Thyroid gland (tissue), 4 donors: ENCODE measurements at places on chromosomes 1 and 21. TPM values are rescaled to one million over a fixed set of nuclear protein-coding genes. Genes with fewer than 3 reads are reported as not detected.

DNA sequence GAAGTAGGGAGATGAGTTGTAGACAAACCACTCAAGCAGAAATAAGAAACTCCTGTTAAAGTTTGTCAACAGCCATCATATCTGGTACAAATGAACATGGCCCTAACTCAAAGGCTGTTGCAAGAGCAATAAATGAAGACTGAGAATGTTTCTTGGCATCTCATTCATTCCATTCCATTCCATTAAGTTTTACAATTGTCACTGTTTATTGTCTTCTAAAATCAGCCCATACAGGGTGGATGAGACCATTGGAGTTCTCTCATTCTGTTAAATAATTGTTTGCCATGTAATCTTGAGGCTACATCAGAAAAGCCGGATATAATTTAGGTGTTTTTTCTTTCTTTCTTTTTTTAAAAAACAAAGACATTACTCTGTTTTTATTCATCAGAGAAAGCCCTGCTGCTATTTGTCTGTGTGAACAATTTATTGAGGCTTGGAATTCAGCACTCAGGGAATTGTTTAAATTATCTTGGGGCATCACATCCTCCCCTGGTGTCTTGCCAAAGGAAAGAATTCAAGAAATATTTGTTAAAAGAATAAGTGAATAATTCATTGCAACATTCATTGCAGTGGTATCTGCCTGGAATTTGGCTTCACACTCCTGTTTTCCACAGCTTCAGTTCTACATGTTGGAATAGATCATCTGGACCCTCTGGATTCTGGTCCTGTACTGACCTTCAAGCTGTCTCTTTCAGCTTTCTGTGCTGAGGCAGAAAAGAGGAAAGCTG, 604.5 kb downstream of the PLPP3 start:
- DNase-seq: no peak
- no peaks in the 10 kb centered on the region for H3K36me3 ChIP-seq
- H3K4me3 ChIP-seq: no peak overlapping the region
- H3K27ac ChIP-seq: no peak overlapping the region
- H3K4me1 ChIP-seq: no peaks in the 10 kb centered on the region

GRCh38 chr1:217369271-217369981, 261.5 kb downstream of the GPATCH2 start:
- DNase-seq: no peak
- no peak overlapping the region for H3K4me3 ChIP-seq
- no peaks in the 10 kb centered on the region for H3K4me1 ChIP-seq
- no peak overlapping the region for H3K27ac ChIP-seq

- H3K27me3 ChIP-seq: no peaks in the 10 kb centered on the region
- H3K4me1 ChIP-seq: peaks cover 7% of the 10 kb centered on the region
- no peak overlapping the region for H3K4me3 ChIP-seq
- DNase-seq: no peak
- H3K27ac ChIP-seq: no peak overlapping the region
Measured at GRCh38 chr1:19363536-19364152, 51.5 kb downstream of the SLC66A1 start.

GRCh38 chr1:13792419-13792818, 92.4 kb downstream of the PRDM2 start:
- H3K27ac ChIP-seq: no peak overlapping the region
- H3K4me3 ChIP-seq: no peak overlapping the region
- no peaks in the 10 kb centered on the region for H3K36me3 ChIP-seq
- H3K4me1 ChIP-seq: peaks cover 8% of the 10 kb centered on the region
- DNase-seq: no peak

DNA sequence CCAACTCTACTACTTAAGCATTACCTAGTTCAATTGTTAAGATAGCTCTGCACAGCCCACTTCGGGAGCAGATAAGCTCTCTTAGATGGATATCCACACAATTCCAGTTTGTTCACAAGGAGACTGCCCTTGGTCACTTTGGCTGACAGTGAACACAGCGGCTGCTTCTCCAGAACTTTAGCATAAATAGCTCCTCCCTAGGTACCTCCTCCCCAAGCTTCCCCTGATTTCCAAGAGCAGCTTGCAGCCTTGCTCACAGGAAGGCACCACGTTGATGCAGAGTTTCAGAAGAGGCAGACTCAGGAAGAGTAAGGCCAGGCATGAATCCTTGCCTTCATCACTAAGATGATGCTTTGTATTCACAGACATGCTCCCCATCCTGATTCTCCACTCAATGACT, 24.7 kb downstream of the TFF3 start:
- DNase-seq: no peak
- no peaks in the 10 kb centered on the region for H3K27me3 ChIP-seq
- H3K36me3 ChIP-seq: no peaks in the 10 kb centered on the region
- no peaks in the 10 kb centered on the region for H3K4me1 ChIP-seq
- H3K27ac ChIP-seq: no peak overlapping the region
- no peak overlapping the region for H3K4me3 ChIP-seq

DNA sequence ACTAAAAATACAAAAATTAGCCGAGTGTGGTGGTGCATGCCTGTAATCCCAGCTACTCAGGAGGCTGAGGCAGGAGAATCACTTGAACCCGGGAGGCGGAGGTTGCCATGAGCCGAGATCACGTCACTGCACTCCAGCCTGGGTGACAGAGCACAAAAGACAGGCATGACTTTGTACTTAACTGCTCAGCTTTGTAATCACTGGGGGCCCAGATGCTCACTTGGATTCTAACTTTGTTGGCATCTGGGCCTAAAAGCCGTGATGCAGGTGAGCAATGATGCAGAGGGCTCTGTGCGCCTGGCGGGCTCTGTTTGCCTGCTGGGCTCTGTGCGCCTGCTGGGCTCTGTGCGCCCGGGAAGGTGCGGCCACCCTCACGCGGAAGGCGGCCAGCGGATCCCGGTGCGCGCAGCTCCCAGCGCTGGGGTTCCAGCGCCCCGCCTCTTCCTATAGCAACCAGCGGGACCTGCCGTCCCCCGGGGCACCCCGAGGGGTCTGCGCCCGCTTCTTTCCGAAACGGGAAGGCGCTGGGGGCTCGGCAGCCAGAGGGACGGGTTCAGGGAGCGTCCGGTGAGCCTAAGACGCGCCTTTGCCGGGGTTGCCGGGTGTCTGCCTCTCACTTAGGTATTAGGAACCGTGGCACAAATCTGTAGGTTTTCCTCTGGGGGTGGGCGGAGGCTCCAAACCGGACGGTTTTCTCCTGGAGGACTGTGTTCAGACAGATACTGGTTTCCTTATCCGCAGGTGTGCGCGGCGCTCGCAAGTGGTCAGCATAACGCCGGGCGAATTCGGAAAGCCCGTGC, 31.7 kb downstream of the PRMT2 start:
- H3K27ac ChIP-seq: no peak overlapping the region
- H3K36me3 ChIP-seq: peaks cover 13% of the 10 kb centered on the region
- DNase-seq: no peak
- H3K4me1 ChIP-seq: peaks cover 13% of the 10 kb centered on the region
- no peak overlapping the region for H3K4me3 ChIP-seq

- H3K4me3 ChIP-seq: peak within 1 kb of the TSS; percentile 80
- no peaks in the 10 kb centered on the region for H3K27me3 ChIP-seq
- peak; percentile 93 for DNase-seq
- peaks cover 6% of the 10 kb centered on the region for H3K4me1 ChIP-seq
Measured at GRCh38 chr1:116570358-116571214, at the start of gene CD58. TSS of gene CD58 (minus strand) at chr1:116571026. CDS start at chr1:116570972, 54 bp downstream.

GRCh38 chr1:14794906-14795305, 196.4 kb downstream of the KAZN start:
- no peak overlapping the region for H3K27ac ChIP-seq
- no peaks in the 10 kb centered on the region for H3K36me3 ChIP-seq
- no peaks in the 10 kb centered on the region for H3K4me1 ChIP-seq
- DNase-seq: no peak

DNA sequence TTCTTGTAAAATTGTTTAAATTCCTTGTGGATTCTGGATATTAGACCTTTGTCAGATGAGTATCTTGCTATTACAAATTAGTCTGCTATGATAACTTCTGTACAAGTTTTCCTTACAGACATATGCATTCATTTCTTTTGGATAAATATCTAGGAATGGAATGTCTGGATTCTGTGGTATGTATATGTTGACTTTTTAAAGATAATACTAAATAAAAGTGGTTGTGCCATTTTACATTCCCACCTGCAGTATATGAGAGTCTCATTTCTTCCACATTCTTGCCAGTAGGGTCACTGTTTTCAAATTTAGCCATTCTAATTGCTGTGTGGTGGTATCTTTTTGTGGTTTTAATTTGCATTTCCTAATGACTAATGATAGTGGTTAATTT, 53.9 kb downstream of the SYDE2 start:
- no peaks in the 10 kb centered on the region for H3K27me3 ChIP-seq
- H3K4me1 ChIP-seq: no peaks in the 10 kb centered on the region
- H3K4me3 ChIP-seq: no peak overlapping the region
- DNase-seq: no peak
- no peaks in the 10 kb centered on the region for H3K36me3 ChIP-seq

The ZNF683 gene
- not detected for total RNA-seq
